SJSA1 (cell line): ENCODE measurements at places on chromosomes 5 and 9.

- no peak for DNase-seq
Observed at GRCh38 chr5:147520450-147520849, 10.6 kb upstream of the DPYSL3 start.

- no peak for DNase-seq
Observed at GRCh38 chr5:149060325-149060724, 2.5 kb downstream of the SH3TC2 start.

DNA sequence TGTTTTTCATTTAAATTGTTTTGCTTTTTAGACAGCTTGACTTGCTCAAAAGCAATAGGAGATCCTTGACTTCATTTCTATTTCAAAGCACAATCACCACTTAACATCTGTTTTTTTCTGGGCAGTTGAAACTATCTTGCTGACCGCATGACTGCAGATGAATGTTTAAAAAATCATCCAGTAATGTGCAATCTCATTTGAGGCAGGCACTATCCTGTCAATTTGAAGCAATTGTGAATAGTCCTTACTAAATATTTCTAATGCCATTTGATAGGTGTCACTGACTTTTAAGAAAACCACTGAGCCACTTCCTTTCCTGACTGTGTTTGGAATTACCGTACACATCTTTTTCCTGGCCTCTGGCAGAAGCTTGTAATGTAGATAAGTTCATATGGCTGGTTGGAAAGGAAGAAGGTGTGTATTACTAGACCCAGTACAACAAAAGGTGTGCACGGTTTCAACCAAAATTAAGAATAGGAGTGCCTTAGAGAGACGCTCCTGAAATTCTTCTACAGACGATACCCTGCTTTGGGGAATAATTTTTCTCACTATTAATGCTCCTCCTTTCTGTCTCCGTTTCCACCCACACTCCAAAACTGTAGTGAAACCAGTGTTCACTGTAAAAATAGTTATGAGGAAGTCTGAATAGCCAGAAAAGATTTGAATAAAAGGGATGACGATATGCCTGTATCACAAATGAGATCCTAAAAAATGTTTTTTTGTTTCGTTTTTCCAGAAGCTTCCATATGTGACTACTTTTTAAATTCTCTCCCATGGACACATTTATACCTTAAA, 136.7 kb upstream of the MOCS2 start:
- DNase-seq, result peak; percentile 47

- peak; percentile 62 for DNase-seq
Observed at GRCh38 chr5:9498541-9499497, 47.1 kb downstream of the SEMA5A start.

- DNase-seq, result no peak
Observed at GRCh38 chr5:103605277-103605676, 42.7 kb upstream of the NUDT12 start.

DNA sequence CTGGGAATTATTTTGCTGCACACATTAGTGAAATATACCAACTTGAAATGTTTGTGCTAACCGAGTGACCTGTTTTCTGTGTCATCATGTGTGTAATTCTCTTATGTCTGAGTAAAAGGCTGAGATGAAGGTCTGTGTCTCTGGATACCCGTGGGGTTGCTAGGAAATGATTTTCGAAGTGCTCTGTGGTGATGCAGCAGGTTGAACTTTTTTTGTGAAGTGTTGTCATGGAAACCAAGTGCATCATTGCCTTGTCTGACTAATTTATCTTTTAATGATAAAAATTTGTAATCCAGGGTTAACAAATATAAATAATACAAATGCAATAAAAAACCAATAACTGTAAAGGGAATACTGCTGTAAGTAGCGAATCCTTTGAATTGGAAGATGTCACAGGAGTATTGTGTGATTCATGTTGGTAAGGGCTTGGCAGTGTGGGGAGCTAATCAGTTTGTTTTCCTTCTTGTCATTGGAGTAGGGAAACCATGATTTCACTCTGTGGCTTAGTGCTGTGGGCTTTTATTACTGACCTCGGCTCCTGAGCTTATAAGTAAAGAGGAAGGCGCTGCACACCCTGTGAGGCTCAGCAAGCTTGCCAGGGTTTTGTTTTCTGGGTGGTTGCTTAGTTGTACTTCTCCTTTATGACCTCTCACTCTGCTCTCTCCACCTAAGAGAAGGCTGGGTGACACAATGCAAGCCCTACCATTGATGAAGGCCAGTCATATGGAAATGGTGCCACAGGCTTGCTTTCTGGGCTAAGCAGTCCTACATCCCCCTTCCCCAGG, 22.3 kb downstream of the PDE8B start:
- DNase-seq, result no peak

DNA sequence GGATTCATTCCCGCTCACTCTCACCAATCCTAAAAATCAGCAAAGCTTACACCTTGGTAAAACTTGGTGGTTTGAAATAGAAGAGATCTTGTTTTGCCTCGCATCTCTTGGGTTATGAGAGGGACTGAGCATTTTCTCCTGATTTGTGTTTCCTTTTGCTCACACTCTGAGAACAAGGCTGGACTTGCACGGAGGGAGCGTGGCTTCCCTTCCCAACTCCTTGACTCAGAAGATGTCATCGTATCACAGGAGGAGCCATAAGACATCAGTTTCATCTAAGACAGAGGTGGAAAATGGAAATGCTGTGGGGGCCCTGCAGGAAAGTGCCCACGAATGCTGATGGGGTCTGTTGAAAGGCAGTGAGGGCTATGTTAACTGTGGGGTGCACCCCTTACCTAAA, 37.4 kb downstream of the CTSL start:
- no peak for DNase-seq

DNA sequence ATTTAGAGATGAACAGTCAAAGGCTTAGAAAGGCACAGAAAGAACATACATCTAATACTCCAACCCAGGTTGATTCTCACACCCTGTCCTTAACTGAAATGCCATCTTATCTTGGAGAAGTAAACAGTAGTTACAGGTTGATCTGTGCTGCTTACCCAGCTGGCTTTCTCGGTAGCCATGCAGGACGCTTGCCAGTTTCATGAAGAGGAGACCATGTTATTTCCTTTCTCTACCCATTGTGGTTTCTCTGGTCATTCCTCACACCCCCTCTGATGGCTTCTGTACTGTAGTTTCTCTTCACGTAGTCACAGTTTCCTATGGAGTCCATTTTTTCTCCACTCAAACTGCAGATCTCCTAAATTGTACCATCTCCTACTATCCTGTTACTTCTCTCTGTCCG, 206.0 kb downstream of the SGCD start:
- DNase-seq, result no peak

GRCh38 chr5:122877518-122877917, 32.1 kb downstream of the SNX24 start:
- no peak for DNase-seq

DNA sequence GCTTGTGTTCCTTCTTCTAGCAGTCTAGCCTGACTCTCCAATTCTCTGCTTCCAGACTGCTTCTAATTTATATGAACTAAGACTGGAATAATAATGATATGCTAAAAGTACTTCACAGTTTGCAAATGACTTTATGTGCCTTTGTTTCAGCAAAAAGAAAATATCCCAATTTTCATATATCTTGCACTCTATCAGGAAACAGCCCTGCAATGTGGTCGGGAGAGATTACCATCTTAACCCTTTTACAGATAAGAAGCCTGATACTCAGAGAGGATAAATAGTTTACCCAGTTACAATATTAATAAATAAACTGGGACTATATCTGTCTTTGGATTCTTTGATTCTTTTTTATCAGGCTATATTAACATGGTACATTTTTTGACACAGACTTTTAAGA, 126.0 kb downstream of the CDC42SE2 start:
- no peak for DNase-seq

DNA sequence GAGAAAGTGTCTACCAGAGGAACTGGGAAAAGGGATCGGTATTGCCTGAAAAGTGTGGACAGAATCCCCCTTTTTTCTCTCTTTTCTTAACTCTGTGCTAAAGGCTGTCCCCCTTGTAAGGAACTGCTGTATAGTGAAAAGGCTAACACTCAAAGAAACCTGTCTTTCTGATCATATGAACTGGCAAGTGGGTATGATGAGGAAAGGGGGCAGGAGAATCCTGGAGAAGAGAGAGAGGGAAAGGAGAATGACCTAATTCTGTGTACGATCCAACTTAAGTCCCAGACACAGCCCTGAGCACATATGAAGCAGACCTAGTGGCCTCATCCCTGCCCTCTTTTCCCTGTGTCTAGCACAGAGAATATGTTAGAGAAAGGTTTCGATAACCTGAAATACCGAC, 967 bp downstream of the ANKRD31 start:
- no peak for DNase-seq

DNA sequence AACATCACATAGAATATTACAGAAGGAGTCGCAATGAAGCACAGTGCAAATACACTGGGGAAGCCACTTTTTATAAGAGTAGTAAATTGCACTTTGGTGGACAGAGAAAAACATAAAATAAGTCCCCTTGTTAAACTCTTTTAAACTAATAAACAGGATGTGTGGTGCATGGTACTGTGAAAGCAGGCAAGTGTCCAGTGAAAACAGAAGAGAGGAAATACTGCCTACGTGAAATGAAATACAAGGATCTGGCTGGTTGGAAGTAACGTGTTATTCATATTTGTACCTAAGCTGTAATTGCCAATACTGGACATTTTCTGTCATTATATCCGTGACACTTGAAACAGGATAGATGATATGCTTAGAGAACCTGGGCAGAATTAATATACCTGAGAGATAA, 191.9 kb upstream of the SLC27A6 start:
- no peak for DNase-seq

- DNase-seq, result no peak
Observed at GRCh38 chr9:10127867-10128266, 484.9 kb downstream of the PTPRD start.

DNA sequence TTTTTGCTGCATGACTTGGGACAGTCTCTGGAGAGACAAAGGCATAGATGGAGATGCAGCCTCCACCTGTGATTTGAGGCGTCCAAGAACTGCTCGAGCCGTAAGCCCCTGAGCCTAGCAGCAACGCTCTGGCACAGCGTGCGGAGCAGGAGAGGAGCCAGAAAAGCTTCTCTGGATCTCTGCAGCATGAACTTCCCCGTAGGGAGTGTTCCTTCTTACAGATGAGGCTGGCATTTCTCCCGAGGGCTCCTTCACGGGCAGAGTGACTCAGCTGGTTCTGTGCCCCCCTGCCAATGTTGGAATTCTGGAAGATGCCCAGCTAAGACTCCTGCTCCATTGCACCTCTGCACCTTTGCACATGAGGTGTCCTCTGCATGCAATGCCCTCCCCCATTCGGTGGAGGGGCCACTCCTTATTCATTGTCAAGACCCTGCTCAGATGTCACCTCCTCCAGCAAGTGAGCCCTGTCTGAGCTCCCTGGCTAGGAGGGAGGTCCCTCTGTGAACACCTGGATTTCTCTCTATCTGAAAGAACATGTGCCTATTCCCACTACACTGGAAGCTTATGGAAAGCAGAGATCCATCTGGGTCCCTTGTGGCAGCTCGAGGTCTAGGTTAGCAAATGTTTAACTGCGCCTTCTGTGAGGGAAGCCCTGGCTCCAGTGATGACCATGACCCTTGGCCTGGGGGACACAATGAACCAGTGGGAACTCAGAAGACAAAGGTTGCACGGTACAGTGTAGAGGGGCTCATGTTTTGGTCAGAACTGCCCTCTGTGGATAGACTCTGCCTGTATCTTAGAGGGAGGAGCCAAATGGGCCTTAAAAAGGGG, 39.6 kb downstream of the SH3PXD2B start:
- DNase-seq, result no peak

DNA sequence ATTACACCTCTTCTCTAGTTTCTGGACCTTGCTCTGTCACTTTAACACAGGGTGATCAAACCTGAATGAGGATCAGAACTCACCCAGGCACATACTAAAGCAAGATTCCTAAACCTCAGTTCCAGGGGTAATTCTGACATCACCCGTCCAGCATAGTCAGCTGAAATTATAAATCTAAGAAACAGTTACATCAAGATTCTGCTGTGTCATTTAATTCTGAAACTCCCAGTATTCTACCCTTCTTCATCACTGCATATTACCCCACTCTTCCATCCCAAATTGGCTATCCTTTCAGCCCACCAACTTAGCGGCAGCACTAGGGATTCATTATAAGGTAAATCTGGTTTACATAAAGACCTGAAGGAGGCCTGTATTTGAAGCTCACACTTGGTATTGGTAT, 64.0 kb downstream of the STX17 start:
- no peak for DNase-seq

DNA sequence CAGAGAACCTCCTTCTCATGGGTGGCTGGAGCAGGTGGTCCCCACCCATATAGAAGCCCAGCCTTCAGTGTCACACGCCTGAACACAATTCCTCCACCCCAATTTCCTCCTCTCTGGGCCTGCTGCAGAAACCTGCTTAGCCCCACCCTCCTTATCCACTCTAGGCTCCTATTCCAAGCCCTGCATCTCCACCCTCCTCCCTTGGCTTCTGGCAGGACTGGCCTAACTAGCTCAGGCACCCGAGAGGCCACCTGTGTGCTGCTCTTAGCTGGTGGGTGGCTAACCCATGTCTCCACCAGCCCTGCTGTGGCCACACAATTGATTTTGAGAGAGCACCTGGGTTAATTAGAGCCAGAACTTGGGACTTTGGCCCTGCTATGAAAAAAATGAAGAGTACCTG, 77.3 kb upstream of the ATP10B start:
- no peak for DNase-seq

DNA sequence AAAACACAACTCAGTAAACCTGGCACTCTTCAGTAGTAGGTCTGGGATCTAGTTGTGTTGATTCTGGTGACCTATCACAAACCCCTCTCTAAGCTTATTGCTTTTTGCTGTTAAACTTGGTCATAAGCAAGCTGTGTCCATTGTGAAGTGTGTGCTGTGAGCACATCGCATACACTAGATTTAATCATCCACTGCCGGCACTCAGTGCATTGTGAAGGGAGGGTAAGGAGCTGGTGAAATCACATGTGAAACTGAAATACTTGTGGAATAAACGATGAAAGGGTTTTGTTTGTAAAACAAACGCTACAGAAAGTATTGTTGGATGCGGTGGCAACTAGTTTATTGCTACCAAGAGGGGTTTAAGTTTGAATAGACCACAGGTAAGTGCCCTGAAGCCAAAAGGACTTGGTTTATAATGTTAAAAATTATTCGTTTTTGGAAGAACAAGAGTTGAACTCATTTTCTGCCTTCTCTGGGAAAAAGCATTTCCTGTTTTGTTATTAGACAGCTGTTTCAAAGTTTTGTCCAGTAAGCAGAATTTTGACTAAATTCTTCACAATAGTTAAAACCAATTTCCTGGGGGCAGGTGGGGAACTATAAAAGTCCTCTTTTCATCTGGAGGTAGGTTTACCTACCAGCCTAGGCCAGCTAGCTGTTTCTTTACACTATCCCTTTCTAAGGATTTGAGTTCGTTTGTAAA, 24.6 kb downstream of the TJP2 start:
- DNase-seq, result no peak

DNA sequence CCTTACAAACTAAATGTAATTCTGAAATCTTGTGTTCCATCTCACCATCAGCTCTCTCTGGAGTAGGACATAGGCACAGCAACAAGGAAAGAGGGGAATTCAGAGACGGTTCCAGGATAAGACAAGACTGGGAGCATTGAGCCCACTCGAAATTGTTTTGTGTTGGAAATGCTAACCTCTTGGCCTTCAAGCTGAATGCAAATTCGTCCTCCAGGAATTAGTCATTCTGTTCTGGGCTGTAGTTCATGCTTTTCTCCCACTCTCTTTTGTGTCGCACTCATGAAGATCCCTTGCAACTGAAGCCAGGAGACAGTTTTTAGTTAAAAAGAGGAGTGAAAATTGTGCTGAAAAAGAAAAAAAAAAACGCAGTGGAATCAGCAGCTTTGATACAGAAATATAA, 121.7 kb upstream of the SEMA6A start:
- no peak for DNase-seq

- peak; percentile 35 for DNase-seq
Observed at GRCh38 chr5:133749331-133749985, 137.1 kb upstream of the FSTL4 start.

- DNase-seq, result no peak
Observed at GRCh38 chr5:55521881-55522280, 12.9 kb downstream of the PLPP1 start.
